ENCODE measurements at places on chromosomes 16 and 17.

DNA sequence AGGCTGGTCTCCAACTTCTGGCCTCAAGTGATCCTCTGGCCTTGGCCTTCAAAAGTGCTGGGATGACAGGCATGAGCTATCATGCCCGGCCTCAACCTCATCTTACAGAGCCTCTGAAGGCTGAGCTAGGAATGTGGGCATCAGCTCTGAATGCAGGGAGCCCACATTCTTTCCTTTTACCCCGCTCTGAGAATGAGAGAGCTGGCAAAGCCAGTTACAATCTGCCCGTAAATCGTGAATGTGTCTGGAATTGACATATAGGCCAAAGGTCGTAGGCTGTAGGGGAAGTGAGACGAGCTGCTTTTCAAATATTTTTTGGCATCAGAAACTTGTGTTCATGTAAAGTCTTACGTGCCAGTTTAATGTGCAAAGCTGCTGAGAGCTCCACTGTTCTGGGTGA, 4.5 kb downstream of the TMEM238L start:
- DNase-seq: no peak

- no peak for DNase-seq
These were observed 76.0 kb downstream of the RAP1GAP2 start for GRCh38 chr17:2872282-2872681.

DNA sequence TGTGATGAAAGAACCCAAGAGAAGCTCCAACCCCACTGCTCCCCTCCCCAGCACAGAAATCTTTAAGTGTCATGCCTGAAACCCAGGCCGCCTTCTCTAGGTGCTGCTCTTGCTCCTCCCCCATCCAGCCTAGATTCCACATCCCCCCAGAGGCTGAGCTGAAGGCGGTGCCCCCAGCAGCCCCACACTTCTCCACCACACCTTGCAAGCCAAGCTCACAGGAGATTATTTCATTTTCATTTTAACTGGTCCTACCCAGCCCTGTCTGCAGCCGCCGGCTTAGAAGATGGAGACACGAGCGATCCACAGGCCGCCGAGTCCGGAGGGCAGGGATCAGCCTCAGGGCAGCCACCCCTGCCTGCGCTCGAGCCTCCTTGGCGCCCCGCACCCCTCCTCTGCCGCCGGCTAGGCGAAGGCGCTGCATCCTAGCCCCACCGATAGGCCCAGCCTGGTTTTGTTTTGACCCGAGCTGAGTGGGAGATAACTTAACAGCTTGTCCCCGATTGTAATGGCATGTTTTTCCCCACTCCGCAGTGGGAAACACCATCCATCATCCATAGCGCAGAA, 125.3 kb downstream of the RBFOX3 start:
- no peak for DNase-seq

GRCh38 chr17:44372036-44372435, 8.4 kb upstream of the FAM171A2 start:
- no peak for DNase-seq

DNA sequence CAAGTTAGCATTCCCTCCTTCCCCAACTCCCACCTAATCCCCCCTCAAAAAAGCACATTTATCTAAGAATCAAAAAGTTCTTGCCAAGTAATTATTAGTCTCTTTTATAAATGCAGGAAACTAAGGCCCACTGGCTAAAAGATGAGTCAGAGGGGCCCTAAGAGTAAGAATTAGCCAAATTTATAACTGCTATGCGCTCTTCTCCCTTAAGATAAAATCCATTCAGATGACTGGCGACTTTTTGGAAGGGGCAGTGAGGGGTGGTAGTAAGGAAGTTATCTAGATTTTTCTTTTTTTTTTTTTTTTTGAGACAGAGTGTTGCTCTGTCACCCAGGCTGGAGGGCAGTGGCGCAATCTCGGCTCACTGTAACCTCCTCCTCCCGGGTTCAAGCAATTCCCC, 17.1 kb downstream of the ZNF652 start:
- DNase-seq: no peak

DNA sequence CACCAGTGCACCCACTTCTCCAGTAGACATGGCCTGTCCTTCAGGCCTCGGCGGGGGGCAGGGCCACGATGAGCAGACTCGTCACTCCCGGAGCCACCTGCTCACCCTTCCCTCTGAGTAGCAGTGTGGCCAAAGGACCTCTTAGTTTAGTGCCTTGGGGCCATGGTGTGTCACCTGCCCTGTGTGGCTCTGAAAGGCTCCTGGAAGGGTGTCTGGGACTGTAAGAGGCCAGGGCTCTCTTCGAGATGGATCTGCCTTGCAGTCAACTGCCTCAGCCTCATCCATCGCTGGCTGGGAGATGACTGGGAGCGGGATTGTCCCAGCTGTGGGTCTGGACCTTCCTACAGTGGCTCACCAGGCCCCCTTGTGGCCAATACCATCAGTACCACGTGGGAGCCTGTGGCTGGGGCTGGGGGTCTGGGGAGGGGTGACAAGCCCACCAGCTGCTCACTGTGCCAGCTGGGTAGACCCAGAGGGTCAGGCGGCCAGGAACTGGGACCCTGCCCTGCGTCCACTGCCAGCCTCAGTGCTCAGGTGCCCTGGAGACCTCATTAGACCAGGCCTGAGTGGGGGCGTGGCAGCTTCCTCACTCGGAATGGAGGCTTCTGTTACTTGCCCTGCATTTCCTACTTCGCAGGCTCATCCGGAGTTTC, 133.4 kb downstream of the OR1D5 start:
- peak; percentile 23 for DNase-seq

- DNase-seq: peak; percentile 81
These were observed 9.7 kb upstream of the ARL2BP start for GRCh38 chr16:57235128-57236021.

GRCh38 chr16:10885246-10885645, 8.2 kb downstream of the CIITA start:
- no peak for DNase-seq

DNA sequence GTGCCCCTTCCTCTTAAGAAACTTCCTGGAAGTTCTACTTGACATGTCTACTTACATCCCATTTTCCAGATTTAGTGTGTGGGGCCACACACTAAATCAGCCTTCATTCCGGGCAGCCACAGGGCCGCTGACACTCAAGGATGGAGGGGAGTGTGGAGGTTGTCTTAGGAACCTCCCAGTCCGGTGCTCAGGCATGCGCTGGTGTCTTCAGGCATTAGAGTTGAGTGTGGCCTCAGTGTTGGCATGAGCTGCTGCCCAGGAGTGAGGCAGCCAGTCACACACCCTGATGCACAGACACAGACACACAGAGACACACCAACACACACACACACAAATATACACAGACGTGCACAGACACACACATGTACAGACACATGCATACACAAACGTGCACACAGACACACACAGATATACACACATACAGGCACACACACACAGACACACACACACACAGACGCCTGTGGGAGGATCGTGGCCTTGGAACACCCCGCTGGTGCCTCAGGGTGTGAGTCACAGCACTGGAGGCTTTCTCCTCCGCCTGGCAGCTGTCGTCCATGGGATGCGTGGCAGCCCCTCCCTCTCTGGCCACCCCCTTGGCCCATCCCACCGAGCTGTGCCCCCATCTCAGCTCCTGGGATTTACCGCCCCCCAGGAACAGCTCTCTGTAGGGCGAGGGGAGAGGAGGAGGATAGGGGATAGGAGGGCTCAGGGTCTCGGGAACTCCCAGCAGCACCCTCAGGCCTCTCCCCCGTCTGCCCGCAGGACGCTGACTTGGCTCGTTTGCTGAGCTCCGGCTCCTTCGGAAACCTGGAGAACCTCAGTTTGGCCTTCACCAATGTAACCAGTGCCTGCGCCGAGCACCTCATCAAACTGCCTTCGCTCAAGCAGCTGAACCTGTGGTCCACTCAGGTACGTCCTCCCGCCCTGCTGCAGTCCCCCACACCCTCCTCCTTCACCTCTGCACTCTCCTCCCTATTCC, 75.6 kb upstream of the PLCG2 start:
- no peak for DNase-seq

DNA sequence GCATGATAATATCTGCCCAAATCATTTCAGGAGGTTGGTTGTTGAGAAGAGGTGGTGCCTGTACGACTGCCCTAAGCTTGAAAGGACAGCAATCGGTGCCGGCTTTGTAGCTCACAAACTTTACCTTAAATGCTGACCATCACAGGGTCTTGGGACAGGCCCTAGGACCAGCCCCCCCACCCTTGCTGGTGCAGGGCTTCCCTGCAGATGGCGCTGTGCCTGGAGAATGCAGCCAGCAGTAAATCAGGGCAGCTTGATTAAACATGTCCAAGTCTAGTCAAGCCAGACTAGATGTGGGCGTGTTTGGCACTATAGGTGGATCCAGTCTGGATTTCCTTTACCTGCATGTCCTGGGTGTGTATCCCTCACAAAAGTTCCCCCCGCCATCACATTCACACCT, 135.5 kb upstream of the CRHR1 start:
- DNase-seq: no peak

GRCh38 chr17:41579484-41580243, 7.0 kb downstream of the KRT14 start:
- DNase-seq: peak; percentile 58

GRCh38 chr17:18158022-18158600, 25.5 kb upstream of the ALKBH5 start:
- no peak for DNase-seq

DNA sequence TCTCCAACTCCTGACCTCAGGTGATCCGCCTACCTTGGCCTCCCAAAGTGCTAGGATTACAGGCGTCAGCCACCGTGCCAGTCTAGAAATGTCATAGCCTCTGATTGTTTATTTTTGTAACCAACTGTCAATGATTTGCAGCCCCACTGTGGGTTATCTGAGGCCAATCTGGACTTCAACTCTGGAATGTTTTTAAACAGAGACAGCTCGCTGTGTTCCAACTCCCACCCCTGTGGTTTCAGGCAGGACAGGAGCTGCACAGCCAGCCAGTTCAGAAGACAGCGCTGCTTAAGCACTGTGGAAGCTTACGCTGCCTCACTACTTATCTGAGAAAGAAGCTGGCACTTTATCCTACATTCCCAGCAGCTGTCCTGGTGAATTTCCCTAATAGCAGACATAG, 19.5 kb downstream of the MRM3 start:
- DNase-seq: no peak

- no peak for DNase-seq
These were observed 2.5 kb upstream of the CDYL2 start for GRCh38 chr16:80806927-80807340.

GRCh38 chr16:65229191-65229662, 107.4 kb upstream of the CDH11 start:
- DNase-seq: no peak

DNA sequence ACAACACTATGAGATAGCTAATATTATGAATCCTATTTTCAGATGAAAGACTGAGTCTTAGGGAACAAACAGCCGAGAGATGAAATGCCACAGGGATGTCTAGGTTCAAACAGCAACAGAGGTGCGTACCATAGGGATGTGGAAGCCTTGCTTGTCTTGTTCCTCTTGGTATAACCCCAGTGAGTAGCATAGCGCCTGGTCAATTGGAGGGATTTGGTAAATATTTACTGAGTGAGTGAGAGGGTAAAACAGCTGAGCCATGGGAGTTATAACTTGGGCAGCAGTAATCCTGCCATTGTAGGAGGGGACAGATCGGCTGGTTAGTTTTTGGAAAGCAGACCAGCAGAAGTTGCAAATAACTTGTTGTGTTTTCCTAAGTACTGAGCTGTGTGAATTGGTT, 80.2 kb downstream of the WWOX start:
- DNase-seq: no peak

- no peak for DNase-seq
These were observed 655 bp downstream of the ATXN1L start for GRCh38 chr16:71846431-71846830.

DNA sequence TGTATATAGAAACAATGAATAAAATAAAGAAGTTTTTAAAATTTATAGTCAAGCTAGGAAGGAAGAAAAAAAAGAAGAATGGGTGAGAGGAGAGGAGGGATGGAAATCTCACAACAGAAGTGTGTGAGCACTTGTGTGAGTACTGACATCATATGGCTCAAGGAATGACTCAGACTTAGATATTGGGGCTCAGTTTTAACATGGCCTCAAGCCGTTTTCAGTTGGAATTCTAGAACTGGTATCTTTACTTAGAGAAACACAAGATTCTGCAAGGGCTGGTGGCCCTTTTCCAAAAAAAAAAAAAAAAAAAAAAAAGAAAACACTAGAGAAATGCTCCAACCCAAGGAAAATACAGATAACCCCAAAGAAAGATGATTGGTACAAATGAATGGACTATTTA, 55.1 kb downstream of the STXBP4 start:
- no peak for DNase-seq

DNA sequence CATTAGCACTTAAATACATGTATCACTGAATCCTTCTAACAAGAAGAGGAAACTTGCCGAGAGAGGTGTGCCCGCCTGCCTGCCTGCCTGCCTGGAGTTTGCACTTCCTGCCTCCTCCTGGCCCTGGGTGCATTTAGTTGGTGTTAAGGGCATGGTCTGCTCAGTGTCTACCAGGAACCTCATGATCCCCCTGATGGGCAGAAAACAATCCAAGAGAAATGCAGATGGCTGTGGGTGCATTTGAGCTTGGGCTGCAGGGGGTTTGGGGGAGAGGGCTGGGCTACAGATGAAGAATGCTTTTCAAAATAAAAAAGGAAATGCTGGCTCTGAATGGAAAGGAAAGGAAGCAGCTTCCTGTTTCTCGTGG, 10.1 kb downstream of the KSR1 start:
- DNase-seq: no peak

DNA sequence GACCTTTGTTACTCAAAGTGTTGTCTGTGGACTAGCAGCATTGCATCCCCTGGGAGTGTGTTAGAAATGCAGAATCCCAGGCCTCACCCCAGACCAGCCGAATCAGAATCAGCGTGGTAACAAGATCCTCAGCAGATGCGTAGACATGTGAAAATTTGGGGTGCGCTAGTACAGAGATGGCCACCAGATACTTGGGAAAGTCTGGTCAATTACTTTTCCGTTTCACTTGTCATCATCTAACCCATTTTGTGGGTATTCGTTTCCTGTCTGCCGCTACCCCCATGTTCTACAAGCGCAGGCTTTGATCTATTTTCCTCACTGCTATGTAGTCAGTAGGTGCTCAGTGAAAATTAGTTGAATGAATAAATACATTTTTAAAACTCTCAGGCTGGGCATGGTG, 33.1 kb upstream of the HERPUD1 start:
- no peak for DNase-seq

DNA sequence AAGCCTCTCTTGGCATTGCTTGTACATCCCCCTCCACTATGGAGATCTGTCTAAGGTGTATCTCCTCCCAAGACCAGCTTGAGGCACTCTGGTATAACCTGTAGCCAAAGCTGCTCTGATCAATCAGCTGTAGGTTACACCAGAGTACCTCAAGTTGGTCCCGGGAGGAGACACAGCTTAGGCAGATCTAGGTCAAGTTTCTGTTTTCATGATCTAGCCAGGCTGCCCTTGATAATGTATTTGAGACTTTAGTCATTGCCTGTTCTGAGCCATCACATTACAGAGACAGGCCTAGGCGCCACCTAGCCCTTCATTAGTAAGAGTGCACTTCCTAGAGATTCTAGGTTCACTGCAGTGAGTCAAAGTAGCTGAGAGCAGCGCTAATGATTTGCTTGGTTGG, 31.4 kb downstream of the ASGR1 start:
- no peak for DNase-seq

- no peak for DNase-seq
These were observed 17.9 kb downstream of the ARL2BP start for GRCh38 chr16:57262841-57263540.

All from NCI-H345 (cell line).